Right lobe of liver (tissue), 6 donors: ENCODE measurements at places on chromosomes 5 and 9. TPM values are rescaled to one million over a fixed set of nuclear protein-coding genes. Genes with fewer than 3 reads are reported as not detected.

CNOT6 gene
- 5.3 TPM for total RNA-seq

TAF1L gene
- not detected for total RNA-seq

S100Z gene
- total RNA-seq, result not detected

C1QTNF2 gene
- total RNA-seq, result not detected

CDC20B gene
- not detected for total RNA-seq

DIRAS2 gene
- 1.8 TPM for total RNA-seq

OMD gene
- total RNA-seq, result 1.2 TPM

PCDHGA3 gene
- 0.62 TPM for total RNA-seq

SLC36A2 gene
- not detected for total RNA-seq

- H3K27me3 ChIP-seq, result no peaks in the 10 kb centered on the region
- no peak for DNase-seq
- H3K27ac ChIP-seq, result no peak overlapping the region
Measured at GRCh38 chr5:167835146-167835545, 456.3 kb upstream of the WWC1 start.

GRCh38 chr5:158727771-158728311 is 371.9 kb downstream of the EBF1 start:
- no peak overlapping the region for H3K4me3 ChIP-seq
- no peaks in the 10 kb centered on the region for H3K36me3 ChIP-seq
- no peaks in the 10 kb centered on the region for H3K4me1 ChIP-seq
- H3K27me3 ChIP-seq, result no peaks in the 10 kb centered on the region

- H3K27ac ChIP-seq, result no peak overlapping the region
- H3K4me1 ChIP-seq, result no peaks in the 10 kb centered on the region
- no peaks in the 10 kb centered on the region for H3K36me3 ChIP-seq
- no peaks in the 10 kb centered on the region for H3K27me3 ChIP-seq
Measured at GRCh38 chr5:122321921-122322320, 9.9 kb downstream of the SNCAIP start.

- no peak for DNase-seq
- H3K27me3 ChIP-seq, result no peaks in the 10 kb centered on the region
- H3K4me1 ChIP-seq, result no peaks in the 10 kb centered on the region
- no peak overlapping the region for H3K27ac ChIP-seq
- H3K4me3 ChIP-seq, result no peak overlapping the region
Measured at GRCh38 chr9:107963246-107963645, 473.7 kb upstream of the KLF4 start.

GRCh38 chr5:102713278-102713677 is 41.8 kb upstream of the PAM start:
- H3K4me1 ChIP-seq, result no peaks in the 10 kb centered on the region
- DNase-seq, result no peak
- H3K4me3 ChIP-seq, result no peak overlapping the region
- no peaks in the 10 kb centered on the region for H3K27me3 ChIP-seq

GRCh38 chr9:73054091-73054490 is 97.6 kb upstream of the ANXA1 start:
- no peaks in the 10 kb centered on the region for H3K27me3 ChIP-seq
- H3K4me1 ChIP-seq, result no peaks in the 10 kb centered on the region
- no peak for DNase-seq
- H3K27ac ChIP-seq, result peak overlapping the region; percentile 38
- H3K4me3 ChIP-seq, result no peak overlapping the region
- no peaks in the 10 kb centered on the region for H3K36me3 ChIP-seq

DNA sequence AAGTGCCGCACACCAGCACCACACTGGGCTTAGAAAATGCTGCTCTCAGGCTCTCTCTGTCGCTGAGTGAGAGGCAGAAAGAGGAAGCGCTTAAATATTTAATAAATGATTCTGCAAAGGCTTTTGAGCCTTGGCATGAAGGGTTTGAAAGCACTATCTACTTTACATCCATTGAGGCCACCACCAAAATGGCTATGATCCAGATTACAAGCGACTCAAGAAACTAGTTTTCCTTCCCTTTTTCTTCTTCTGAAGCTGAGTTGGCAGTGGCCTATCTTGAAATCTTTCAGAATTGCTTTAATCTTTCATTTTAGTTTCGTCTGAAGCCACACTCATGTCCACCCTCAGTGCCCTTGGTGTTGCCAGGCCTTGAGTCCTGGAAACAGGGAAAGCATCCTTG is 59.5 kb downstream of the EBF1 start:
- no peaks in the 10 kb centered on the region for H3K27me3 ChIP-seq
- no peak for DNase-seq

GRCh38 chr9:26809795-26810194 is 82.8 kb downstream of the CAAP1 start:
- no peak for DNase-seq
- H3K27me3 ChIP-seq, result no peaks in the 10 kb centered on the region
- H3K4me3 ChIP-seq, result no peak overlapping the region

DNA sequence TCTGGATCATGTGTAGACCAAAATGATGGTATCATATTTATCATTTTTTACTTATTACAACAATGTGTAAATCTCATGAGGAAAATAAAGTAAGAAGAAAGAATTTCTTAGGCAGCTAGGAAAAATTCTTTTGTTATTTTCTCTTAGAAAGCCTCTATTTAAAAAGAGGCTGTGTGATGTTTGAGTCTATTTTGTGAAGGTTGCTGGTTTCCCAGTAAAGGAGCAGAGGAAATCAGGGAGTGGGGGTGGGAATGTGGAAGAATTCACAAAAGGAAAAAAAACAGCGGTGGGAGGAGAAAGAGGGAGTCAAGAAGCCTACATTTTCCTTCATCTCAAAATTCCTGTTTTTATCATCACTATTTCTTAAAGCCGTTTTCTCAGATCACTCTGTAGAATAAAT is 20.1 kb downstream of the PTCH1 start:
- H3K36me3 ChIP-seq, result no peaks in the 10 kb centered on the region
- no peaks in the 10 kb centered on the region for H3K27me3 ChIP-seq
- no peaks in the 10 kb centered on the region for H3K4me1 ChIP-seq

DNA sequence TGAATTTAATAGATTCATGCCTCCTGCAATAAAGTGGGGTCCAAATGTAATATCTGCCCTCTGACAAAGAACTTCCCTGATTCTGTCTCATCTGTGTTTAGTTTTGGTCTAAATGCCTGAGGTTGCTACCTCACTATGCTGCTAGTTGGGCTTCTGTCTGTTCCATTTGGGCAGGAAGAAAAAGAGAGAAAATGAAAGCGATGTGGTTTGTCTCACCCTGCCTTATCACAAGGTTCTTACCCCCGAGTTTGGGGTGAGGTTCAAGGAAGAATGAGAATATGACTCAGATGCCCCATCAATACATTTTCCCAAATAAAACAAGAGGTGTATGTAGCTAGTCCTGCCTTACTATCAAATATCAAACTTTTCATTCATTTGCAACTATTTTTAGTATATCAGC is 132.1 kb upstream of the MTAP start:
- no peaks in the 10 kb centered on the region for H3K27me3 ChIP-seq
- no peaks in the 10 kb centered on the region for H3K36me3 ChIP-seq
- H3K4me3 ChIP-seq, result no peak overlapping the region
- H3K4me1 ChIP-seq, result no peaks in the 10 kb centered on the region

DNA sequence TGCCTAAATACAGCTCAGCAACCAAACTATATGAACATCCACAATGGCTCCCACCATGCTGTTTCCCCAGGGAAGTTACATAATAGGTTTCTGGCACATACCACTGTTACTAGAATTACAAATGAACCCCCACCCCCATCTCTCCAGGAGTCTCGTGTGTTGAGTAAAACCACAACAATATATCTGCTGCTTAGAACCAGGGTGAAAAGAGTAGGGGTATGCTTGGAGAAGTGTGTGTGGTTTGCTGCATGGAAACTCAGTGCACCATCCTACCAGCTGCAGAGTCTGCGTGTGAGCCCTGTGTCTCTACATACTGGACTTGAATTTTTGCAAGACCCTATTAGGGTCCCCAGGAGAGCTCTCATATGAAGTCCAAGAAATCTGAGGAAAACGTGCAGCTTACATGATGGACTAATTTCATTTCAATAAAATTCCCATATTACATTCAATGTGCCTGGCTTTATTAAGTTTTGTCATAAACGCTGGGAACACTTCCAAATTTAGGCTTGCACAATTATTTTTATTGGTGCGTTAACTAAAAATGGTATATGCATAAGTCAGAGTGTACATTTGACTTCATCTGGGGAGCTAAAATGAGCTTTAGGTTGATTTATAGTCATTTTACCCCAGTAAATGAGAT is 104.5 kb upstream of the NFIB start:
- no peaks in the 10 kb centered on the region for H3K4me1 ChIP-seq
- H3K36me3 ChIP-seq, result no peaks in the 10 kb centered on the region
- H3K27me3 ChIP-seq, result no peaks in the 10 kb centered on the region

- no peaks in the 10 kb centered on the region for H3K36me3 ChIP-seq
- no peak for DNase-seq
- H3K27me3 ChIP-seq, result no peaks in the 10 kb centered on the region
- H3K4me3 ChIP-seq, result no peak overlapping the region
Measured at GRCh38 chr5:68243681-68244080, 28.1 kb downstream of the PIK3R1 start.

- H3K27me3 ChIP-seq, result no peaks in the 10 kb centered on the region
- no peak overlapping the region for H3K4me3 ChIP-seq
- no peak for DNase-seq
Measured at GRCh38 chr5:42879291-42879690, 67.6 kb upstream of the SELENOP start.

- no peaks in the 10 kb centered on the region for H3K4me1 ChIP-seq
- DNase-seq, result no peak
- H3K36me3 ChIP-seq, result no peaks in the 10 kb centered on the region
- H3K27me3 ChIP-seq, result no peaks in the 10 kb centered on the region
- no peak overlapping the region for H3K4me3 ChIP-seq
Measured at GRCh38 chr9:3875361-3876132, 349.7 kb upstream of the RFX3 start.

DNA sequence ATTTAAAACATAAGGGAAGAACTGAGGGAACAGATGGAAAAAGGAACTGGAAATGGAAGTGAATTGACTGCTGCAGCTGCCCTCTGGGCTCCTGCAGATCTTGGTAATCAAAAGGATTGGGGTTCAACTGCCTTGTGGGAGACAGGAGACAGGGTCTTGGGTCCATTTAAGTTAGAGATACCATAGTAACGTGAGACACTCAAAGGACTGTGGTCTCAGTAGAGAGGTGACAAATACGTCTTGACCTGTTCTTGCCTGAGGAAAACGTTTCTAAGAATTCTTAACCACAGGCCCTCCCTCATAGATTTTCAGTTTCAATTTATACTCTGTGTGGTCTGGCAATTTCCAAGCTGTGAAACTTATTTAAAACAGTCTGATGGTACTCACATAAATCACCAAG is 100.8 kb upstream of the DHFR start:
- no peak for DNase-seq
- H3K27ac ChIP-seq, result no peak overlapping the region

GRCh38 chr5:123369371-123369968 is 53.7 kb downstream of the CEP120 start:
- no peak for DNase-seq
- peaks cover 5% of the 10 kb centered on the region for H3K36me3 ChIP-seq
- no peaks in the 10 kb centered on the region for H3K27me3 ChIP-seq

DNA sequence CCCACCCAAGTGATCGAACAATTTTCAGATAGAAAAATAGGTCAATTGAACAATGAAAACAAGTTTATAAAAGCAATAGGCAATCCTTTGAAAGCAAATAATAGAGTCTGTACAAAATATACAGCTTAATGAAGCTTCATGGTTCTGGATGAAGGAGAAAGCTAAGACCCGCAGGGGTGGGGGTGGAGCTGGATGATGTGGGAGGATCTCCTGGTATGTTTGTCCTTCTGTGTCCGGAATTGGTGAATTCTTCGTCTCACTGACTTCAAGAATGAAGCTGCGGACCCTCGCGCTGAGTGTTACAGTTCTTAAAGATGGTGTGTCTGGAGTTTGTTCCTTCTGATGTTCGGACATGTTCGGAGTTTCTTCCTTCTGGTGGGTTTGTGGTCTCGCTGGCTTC is 149.9 kb downstream of the NXNL2 start:
- no peaks in the 10 kb centered on the region for H3K27me3 ChIP-seq
- H3K27ac ChIP-seq, result no peak overlapping the region
- DNase-seq, result no peak

- no peak overlapping the region for H3K4me3 ChIP-seq
- no peaks in the 10 kb centered on the region for H3K36me3 ChIP-seq
- no peaks in the 10 kb centered on the region for H3K4me1 ChIP-seq
- H3K27ac ChIP-seq, result no peak overlapping the region
- H3K27me3 ChIP-seq, result no peaks in the 10 kb centered on the region
- no peak for DNase-seq
Measured at GRCh38 chr5:175680020-175680419, 22.1 kb downstream of the HRH2 start.

DNA sequence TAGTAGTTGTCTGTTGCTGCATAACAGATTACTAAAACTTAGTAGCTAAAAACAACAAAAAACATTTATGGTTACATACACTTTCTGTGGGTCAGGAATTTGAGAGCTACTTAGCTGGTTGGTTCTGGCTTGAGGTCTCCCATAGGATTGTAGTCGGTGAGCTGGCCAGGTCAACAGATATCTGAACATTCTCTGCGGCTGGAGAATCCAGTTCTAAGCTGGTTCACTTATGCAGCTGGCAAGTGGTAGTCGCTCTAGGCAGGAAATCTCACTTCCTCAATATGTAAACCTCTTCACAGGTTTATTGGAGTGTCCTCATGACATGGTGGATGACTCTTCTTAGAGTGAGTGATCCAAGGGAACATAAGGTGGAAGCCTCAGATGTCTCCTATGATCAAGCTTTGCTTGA is 65.7 kb upstream of the TNFAIP8 start:
- DNase-seq, result no peak
- H3K27ac ChIP-seq, result no peak overlapping the region
- H3K4me1 ChIP-seq, result no peaks in the 10 kb centered on the region
- H3K36me3 ChIP-seq, result no peaks in the 10 kb centered on the region

GRCh38 chr5:17355586-17356346 is 138.3 kb downstream of the BASP1 start:
- no peaks in the 10 kb centered on the region for H3K27me3 ChIP-seq
- H3K4me1 ChIP-seq, result no peaks in the 10 kb centered on the region
- DNase-seq, result no peak
- H3K36me3 ChIP-seq, result no peaks in the 10 kb centered on the region
- no peak overlapping the region for H3K4me3 ChIP-seq
- H3K27ac ChIP-seq, result no peak overlapping the region
